ENCODE measurements at places on chromosomes 1 and 21. TPM values are rescaled to one million over a fixed set of nuclear protein-coding genes. Genes with fewer than 3 reads are reported as not detected.

Gene DRAXIN
- total RNA-seq: not detected

Gene CD55
- 441 TPM for total RNA-seq

Gene MIXL1
- 0.20 TPM for total RNA-seq

Gene WLS
- 62.9 TPM for total RNA-seq

Gene CLDN17
- not detected for total RNA-seq

Gene TFF2
- total RNA-seq: not detected

Gene OVAAL
- not detected for total RNA-seq

Gene CDCA8
- 0.89 TPM for total RNA-seq

Gene CELA2A
- 2.3 TPM for total RNA-seq

Gene OR14K1
- not detected for total RNA-seq

Gene XCL1
- 1.2 TPM for total RNA-seq

Gene TMEM125
- 171 TPM for total RNA-seq

Gene H6PD
- 50.0 TPM for total RNA-seq

Gene FHAD1
- 2.0 TPM for total RNA-seq

Gene ZNF695
- 0.10 TPM for total RNA-seq

Gene EDARADD
- total RNA-seq: 0.57 TPM

Gene UBASH3A
- 2.9 TPM for total RNA-seq

Gene BARHL2
- total RNA-seq: not detected

Gene CLCA1
- 0.11 TPM for total RNA-seq

Gene CELA3B
- total RNA-seq: not detected

Gene PARP1
- 84.5 TPM for total RNA-seq

Gene CGN
- 106 TPM for total RNA-seq

Gene CFHR5
- total RNA-seq: not detected

Gene FABP3
- total RNA-seq: 20.2 TPM

Gene TCEANC2
- 11.5 TPM for total RNA-seq

Gene NBPF4
- total RNA-seq: not detected

Gene KCNA3
- 12.6 TPM for total RNA-seq

Gene RIMKLA
- total RNA-seq: 5.2 TPM

Gene PADI4
- 32.3 TPM for total RNA-seq

Gene THAP3
- total RNA-seq: 7.7 TPM

Gene KIF14
- total RNA-seq: 0.64 TPM

Gene OLFML3
- 13.2 TPM for total RNA-seq

Gene TGFB2
- total RNA-seq: 9.0 TPM

Gene SUMO3
- total RNA-seq: 95.4 TPM

Gene ARHGEF11
- 170 TPM for total RNA-seq

Gene LEPR
- 18.9 TPM for total RNA-seq

Gene MAP10
- total RNA-seq: 4.2 TPM

Gene KRTAP19-3
- not detected for total RNA-seq

Gene CTSS
- 471 TPM for total RNA-seq

Gene COL24A1
- total RNA-seq: 0.69 TPM

Gene C1QA
- 1,142 TPM for total RNA-seq

Gene PTPN22
- total RNA-seq: 6.7 TPM

Gene CLDN19
- not detected for total RNA-seq

Gene ZBED6
- total RNA-seq: 22.3 TPM

Gene APCS
- total RNA-seq: not detected

Gene OR2T27
- not detected for total RNA-seq

Gene TMOD4
- not detected for total RNA-seq

Gene RYR2
- 6.8 TPM for total RNA-seq

Gene MRAP
- total RNA-seq: not detected

Gene MAPKAPK2
- 74.4 TPM for total RNA-seq

Gene CAPN8
- total RNA-seq: 40.3 TPM
